ENCODE measurements at places on chromosomes 12 and 14. TPM values are rescaled to one million over a fixed set of nuclear protein-coding genes. Genes with fewer than 3 reads are reported as not detected.

DNA sequence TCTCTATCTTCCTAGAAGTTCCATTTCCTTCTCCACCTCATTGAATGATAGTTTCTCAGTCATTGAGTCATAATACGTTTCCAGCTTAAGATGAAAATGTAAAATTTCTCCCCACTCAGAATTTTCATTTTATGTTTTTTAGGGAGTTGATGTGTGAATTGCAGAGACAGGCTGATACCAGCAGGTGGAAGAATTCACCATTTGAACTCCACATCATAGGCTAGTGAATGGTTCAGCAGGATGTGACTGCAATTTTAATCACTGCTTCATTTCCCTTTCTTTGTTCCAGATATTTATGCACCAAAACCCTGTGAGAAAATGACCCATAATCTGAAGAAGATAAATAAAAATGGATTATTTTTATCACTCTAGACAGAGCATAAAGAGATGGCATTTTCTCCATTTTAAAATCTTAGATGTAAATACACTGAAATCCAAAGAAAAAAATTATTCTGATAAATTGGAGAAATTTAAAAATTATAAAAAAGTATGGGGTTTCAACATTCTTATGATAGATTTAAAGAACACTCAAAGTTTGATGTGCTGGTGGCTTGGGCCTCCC lies 10.6 kb upstream of the PYGL start:
- H3K4me3 ChIP-seq: no peak overlapping the region
- H3K4me1 ChIP-seq: peaks cover 9% of the 10 kb centered on the region
- no peak for DNase-seq

DNA sequence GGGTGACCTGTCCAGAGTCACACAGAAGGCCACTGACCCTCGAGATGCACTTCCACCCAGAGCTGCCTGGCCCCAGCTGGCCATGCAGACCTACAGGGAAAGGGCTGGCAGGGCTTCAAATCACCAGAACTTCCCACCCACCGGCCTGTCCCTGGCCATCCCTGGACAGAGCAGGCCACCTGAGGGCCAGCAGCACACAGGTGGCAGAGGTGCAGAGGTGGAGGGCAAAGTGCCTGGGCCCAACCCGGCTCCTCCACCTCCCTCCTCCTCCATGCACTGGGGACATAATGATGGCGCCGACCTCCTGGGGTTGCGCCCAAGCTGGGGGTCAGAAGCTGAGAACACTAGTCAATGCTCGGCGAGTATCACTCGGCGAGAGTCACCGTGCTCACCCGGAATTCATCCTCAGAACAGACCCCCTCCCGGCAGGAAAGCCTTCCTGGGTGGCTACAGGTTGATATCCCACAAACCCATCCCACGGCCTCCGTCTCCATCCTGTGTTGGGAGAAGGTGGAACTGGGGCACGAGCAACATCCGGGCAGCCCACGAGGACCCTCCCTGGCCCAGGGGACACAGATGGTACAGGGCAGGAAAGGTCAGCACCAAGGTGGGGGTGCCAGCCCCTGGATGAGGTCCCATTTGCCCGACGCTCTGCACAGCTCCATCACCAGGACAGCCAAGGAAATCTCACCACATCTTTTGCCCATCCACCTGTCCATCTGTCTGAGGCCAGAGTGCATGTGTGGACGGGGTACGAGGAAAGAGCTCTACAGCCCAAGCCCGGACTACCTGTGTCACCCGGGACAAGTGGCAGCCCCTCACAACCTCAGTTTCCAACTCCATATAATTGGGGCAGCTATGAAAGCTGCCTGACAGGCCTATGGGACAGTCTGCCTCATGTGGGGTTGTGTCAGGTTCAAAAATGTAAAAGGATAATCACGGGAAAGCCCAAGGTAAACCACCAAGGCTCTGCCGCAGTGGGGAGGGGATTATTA lies 10.8 kb downstream of the BEGAIN start:
- H3K36me3 ChIP-seq: no peaks in the 10 kb centered on the region
- peaks cover 4% of the 10 kb centered on the region for H3K4me1 ChIP-seq
- H3K4me3 ChIP-seq: no peak overlapping the region
- DNase-seq: no peak
- peaks cover 31% of the 10 kb centered on the region for H3K27me3 ChIP-seq

DNA sequence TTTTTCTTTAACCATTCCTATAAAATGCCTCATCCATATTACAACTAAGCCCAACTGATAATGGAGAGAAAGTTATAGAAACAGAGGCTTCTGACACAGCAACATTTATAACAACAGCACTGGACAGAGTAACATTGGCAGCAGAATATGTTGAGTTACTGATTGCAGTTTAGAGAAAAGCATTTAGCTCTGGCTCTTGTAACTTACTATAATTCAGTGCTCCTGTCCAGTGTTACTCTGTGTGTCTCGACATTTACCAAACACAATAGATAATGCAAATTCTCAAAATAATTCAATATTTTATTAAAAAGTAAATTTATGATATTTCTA lies 356.1 kb downstream of the CEP128 start:
- H3K4me3 ChIP-seq: no peak overlapping the region
- peaks cover 8% of the 10 kb centered on the region for H3K4me1 ChIP-seq
- H3K27me3 ChIP-seq: no peaks in the 10 kb centered on the region

GRCh38 chr14:83128783-83129182 lies 1595.1 kb upstream of the SEL1L start:
- DNase-seq: no peak
- no peak overlapping the region for H3K27ac ChIP-seq

DNA sequence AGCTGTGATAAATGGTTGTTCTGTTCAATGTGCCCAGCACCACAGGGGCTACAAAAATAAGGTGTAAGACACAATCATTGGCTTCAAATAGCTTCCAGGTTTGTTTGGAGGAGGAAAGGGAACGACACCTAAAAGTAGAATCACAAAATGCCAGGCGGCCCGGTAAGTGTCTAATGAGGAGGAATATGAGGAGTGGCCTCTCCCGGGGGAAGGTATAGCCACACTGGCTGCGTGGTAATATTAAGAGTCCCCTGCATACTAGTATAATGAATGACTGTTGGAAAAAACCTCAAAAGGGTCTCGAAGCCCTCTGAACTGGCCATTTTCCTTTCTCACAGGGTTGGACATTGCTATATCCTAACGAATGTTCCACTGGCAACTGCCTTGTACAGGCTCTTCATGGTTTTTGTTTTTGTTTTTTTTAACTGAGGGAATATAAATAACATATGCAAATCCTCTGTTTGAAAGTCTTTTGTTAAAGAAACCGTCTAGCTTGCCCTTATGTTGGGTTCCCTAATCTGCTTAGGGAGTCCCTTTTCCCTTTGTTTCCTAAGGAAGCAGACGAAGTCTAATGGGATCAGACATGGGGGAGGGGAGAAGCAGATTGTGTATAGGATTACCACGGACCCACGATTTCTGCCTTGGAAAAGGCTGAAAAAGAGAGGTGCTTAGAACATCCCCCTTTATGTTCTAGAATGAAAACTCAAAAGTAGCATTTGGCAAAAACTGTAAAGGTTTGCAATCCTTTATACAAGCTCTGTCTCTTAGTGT lies 4.2 kb downstream of the CCDC60 start:
- no peaks in the 10 kb centered on the region for H3K36me3 ChIP-seq
- no peak overlapping the region for H3K27ac ChIP-seq
- H3K4me1 ChIP-seq: peaks cover 19% of the 10 kb centered on the region
- no peak for DNase-seq
- no peak overlapping the region for H3K4me3 ChIP-seq

RASAL1 gene
- total RNA-seq: 0.58 TPM

SLC5A8 gene
- 1.0 TPM for total RNA-seq

Data from type B pancreatic cell (in vitro differentiated cells).